ENCODE measurements at places on chromosomes 3 and 15. TPM values are rescaled to one million over a fixed set of nuclear protein-coding genes. Genes with fewer than 3 reads are reported as not detected.

Gene RAD51
- 32.3 TPM for total RNA-seq

Gene CGNL1
- 3.2 TPM for total RNA-seq

Gene RTP1
- total RNA-seq: not detected

Gene ITGB5
- total RNA-seq: 84.6 TPM

Gene AHSG
- not detected for total RNA-seq

Gene CYP19A1
- total RNA-seq: not detected

Gene TOMM70
- total RNA-seq: 55.6 TPM

Gene CHRNA5
- total RNA-seq: 4.1 TPM

- H3K4me3 ChIP-seq: no peak overlapping the region
- H3K27ac ChIP-seq: no peak overlapping the region
- DNase-seq: no peak
- H3K36me3 ChIP-seq: no peaks in the 10 kb centered on the region
- H3K27me3 ChIP-seq: peaks cover 16% of the 10 kb centered on the region
- peaks cover 9% of the 10 kb centered on the region for H3K4me1 ChIP-seq
These were observed 18.2 kb downstream of the PTH1R start for GRCh38 chr3:46895761-46896160.

GRCh38 chr3:118435851-118436350 is 598.7 kb downstream of the IGSF11 start:
- no peak overlapping the region for H3K4me3 ChIP-seq
- H3K27ac ChIP-seq: no peak overlapping the region
- DNase-seq: no peak
- H3K36me3 ChIP-seq: no peaks in the 10 kb centered on the region
- no peaks in the 10 kb centered on the region for H3K4me1 ChIP-seq

GRCh38 chr3:196914866-196915265 is 27.5 kb downstream of the NCBP2 start:
- H3K27ac ChIP-seq: no peak overlapping the region
- no peak for DNase-seq
- no peaks in the 10 kb centered on the region for H3K4me1 ChIP-seq

GRCh38 chr3:194973366-194974000 is 287.8 kb downstream of the FAM43A start:
- H3K4me3 ChIP-seq: no peak overlapping the region

GRCh38 chr3:52232279-52233107 is 6.5 kb downstream of the TWF2 start:
- H3K4me3 ChIP-seq: no peak overlapping the region
- H3K36me3 ChIP-seq: peaks cover 60% of the 10 kb centered on the region
- no peaks in the 10 kb centered on the region for H3K27me3 ChIP-seq
- H3K27ac ChIP-seq: no peak overlapping the region
- no peak for DNase-seq

DNA sequence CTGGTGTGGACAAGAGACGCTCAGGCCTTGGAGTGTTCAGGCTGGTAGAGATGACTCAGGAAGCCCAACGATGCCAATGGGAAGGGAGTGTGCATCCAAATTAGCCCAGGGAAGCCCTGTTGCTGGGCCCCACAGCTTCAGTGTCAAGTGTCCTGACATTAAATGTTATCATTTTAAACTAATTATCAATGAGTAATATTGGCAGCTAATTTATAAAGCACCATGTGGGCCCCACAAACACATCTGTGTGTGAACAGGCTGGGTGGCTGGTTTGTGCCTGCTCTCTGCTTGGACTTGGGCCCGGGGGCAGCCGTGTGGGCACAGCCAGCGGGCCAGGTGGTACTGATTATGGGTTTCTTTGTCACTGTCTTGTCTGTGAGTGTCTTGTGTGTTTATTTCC is 15.0 kb downstream of the FBLN2 start:
- H3K36me3 ChIP-seq: no peaks in the 10 kb centered on the region
- H3K4me1 ChIP-seq: no peaks in the 10 kb centered on the region
- H3K27ac ChIP-seq: no peak overlapping the region
- DNase-seq: no peak
- no peaks in the 10 kb centered on the region for H3K27me3 ChIP-seq

DNA sequence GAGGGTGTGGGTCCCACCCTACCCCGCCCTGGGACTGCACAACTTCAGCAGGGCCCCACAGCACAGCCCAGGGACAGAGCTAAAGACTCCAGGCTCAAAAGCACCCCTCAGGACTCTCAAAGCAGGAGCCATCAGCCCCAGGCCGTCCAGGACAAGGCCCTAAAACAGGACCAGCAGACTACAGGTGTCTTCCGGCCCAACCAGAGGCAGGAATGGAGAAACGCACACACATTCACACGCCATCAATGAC is 26.1 kb downstream of the ATRIP start:
- peak overlapping the region; percentile 53 for H3K4me3 ChIP-seq
- H3K27ac ChIP-seq: peak overlapping the region; percentile 94
- H3K36me3 ChIP-seq: peaks cover 33% of the 10 kb centered on the region
- DNase-seq: no peak
- no peaks in the 10 kb centered on the region for H3K27me3 ChIP-seq

GRCh38 chr3:11565072-11565471 is 78.6 kb downstream of the VGLL4 start:
- peaks cover 67% of the 10 kb centered on the region for H3K36me3 ChIP-seq
- DNase-seq: no peak
- peaks cover 36% of the 10 kb centered on the region for H3K4me1 ChIP-seq
- no peaks in the 10 kb centered on the region for H3K27me3 ChIP-seq
- no peak overlapping the region for H3K27ac ChIP-seq

GRCh38 chr3:149848238-149848637 is 35.2 kb downstream of the RNF13 start:
- H3K36me3 ChIP-seq: peaks cover 10% of the 10 kb centered on the region
- no peak for DNase-seq
- H3K27ac ChIP-seq: no peak overlapping the region
- no peak overlapping the region for H3K4me3 ChIP-seq
- H3K27me3 ChIP-seq: no peaks in the 10 kb centered on the region

DNA sequence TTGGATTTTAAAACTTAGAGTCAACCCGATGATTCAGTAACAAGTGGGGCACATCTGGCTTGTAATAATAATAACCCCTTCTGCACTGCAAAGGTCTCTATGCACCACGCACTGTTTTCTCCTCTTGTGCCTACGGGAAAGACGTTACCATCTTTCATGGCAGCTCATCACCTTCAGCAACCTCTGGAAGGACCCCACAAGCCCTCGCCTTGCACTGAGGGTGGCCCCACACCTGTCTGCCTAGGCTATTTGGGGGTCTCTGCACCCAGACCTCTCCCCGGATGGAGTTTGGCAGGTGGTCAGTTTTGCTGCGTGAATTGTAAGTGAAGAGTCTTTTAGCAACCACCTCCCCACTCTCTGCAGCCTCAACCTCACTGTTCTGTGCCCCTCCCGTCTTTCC is 138.6 kb upstream of the MEF2A start:
- no peaks in the 10 kb centered on the region for H3K27me3 ChIP-seq
- no peak for DNase-seq
- no peak overlapping the region for H3K4me3 ChIP-seq

GRCh38 chr3:195729476-195730251 is 8.9 kb downstream of the MUC20 start:
- H3K27me3 ChIP-seq: peaks cover 28% of the 10 kb centered on the region
- no peaks in the 10 kb centered on the region for H3K4me1 ChIP-seq
- DNase-seq: no peak
- H3K27ac ChIP-seq: no peak overlapping the region

DNA sequence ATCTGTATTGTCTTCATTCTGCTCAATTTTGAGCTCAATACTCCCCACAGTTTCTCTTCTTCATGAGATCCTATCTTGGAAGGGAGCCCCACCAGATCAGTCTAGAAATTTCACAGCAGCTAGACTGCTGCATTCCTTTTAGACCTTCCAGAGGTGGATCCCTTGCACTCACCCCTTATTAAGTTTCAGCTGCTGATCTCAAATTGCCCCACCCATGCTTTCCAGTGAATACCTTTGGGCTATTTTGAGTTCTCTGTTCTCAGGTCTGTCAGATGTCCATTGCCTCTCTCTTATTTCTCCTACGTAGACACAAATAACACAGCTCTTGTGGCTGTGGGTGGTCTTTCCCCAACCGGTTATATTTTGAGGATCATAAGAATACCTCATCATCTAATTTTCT is 60.8 kb downstream of the GPR156 start:
- no peaks in the 10 kb centered on the region for H3K4me1 ChIP-seq
- H3K4me3 ChIP-seq: no peak overlapping the region
- no peak for DNase-seq

DNA sequence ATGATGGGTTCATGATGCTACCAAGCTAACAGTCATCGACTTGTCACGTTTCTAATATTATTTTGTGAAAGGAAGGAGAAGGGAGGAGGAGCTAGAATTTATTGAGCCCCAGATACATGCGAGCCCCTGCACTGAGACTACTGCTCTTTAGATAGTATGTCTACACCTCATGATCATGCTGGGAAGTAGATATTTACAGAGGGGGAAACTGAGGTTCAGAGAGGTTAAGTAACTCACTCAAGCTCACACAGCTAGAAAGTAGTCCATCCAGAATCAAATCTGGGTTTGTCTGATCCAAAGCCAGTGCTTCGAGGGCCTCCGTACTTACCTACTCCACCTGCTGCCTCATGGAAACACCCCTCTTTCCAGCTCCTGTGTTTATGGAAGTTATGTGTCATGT is 38.8 kb upstream of the DLG1 start:
- no peak overlapping the region for H3K27ac ChIP-seq
- H3K4me1 ChIP-seq: peaks cover 43% of the 10 kb centered on the region
- no peak for DNase-seq
- H3K27me3 ChIP-seq: no peaks in the 10 kb centered on the region

DNA sequence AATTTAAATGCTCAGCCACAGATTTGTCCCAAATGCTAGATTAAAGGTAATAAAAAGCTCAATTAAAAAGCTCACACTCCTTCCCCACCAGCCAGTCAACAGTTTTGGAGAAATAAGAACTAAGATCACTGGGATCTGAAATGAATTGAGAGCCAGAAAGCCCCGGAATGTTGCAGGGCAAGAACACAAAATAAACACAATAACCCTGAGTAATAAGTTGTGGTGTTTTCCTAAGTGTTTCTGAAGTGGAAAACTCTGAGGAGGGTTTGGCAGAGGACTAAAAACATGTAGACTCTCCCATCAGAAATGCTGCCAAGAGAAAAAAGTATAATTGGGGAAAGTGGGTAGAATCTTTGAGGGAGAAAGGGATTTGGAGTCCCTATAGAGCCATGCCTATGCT is 127.8 kb downstream of the ABI3BP start:
- no peak overlapping the region for H3K4me3 ChIP-seq
- no peak for DNase-seq
- no peak overlapping the region for H3K27ac ChIP-seq
- no peaks in the 10 kb centered on the region for H3K4me1 ChIP-seq
- H3K36me3 ChIP-seq: no peaks in the 10 kb centered on the region

DNA sequence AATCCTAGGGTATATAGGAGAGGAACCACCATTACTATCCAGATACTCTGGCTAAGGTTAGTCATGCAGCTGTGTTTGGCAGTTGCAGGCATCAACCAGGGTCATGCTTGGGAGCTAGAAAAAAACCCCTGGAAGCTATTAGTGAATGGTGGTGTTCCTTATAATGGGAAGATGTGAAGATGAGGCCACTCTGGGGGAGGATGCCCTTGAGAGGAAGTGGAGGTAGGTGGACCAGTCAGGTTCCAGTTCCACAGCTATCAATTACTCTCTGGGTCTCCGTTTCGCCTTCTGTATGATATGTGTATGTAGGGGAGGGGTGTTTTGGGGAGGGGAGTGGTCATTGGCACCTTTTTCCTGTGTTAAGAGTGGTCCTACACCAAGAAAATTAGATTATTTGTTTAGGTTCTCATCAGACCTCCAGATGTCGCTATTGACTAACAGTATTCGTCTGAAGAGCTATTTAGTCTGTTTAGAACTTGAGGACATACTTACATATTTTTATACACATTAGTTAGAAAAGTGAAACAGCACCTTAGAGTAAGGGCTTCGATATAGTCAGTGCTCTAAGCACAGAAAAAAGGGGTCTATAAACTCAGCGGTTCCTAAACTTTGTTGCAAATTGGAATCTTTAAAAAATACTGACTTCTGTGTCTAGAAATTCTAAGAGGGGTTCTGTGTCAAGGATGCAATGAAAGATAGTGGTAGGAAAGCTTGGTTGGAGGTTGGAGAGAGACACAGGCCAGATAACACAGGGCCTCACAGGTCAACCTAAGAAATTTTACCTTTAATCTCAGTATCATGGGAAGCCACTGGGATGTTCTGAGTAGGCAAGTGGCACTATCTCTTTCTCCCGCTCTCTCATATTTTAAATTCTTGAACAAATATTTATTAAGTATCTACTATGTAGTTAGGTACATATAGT is 9.1 kb upstream of the HPS3 start:
- H3K4me3 ChIP-seq: no peak overlapping the region
- DNase-seq: peak; percentile 51
- no peak overlapping the region for H3K27ac ChIP-seq
- no peaks in the 10 kb centered on the region for H3K36me3 ChIP-seq

DNA sequence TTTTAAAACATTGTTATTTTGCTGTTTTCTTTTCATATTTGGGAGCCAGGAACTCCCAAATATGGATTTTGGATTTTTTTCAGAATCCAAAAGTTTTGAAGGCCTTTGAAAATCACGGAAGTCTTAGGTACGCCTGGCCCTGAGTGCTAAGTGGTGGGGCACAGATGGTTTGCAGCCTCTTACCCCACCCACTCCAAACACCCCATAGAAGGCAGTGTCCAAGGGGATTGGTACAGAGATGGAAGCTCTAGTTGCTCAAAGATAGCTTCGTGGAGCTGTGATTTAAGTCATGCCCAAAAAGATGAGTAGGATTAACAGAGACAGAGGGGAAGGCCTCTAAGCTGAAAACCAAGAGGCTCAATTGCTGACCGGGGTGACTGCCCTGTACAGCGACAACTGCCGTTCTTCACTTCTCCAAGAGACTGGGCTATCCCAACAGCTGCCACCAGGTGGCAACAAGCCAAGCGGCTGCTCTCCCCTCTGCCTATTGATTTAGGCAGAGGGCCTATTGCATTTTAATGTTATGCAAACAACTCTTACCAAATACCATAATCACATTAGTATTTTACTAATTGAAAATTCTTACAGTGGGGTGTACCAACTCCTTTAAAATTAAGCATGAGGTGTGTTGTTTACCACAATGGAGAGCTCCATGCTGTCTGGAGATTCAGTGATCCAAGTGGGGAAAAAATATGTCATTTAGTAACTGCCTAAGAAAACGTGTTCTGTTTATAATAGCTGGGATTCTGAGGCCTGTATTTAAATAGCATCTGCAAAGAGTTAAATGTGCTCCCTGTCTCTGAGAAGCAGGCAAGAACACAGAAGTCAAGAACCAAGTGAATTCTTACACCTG is 64.0 kb upstream of the C15orf61 start:
- peak; percentile 62 for DNase-seq
- no peaks in the 10 kb centered on the region for H3K27me3 ChIP-seq
- no peaks in the 10 kb centered on the region for H3K36me3 ChIP-seq
- H3K27ac ChIP-seq: no peak overlapping the region
- no peak overlapping the region for H3K4me3 ChIP-seq

DNA sequence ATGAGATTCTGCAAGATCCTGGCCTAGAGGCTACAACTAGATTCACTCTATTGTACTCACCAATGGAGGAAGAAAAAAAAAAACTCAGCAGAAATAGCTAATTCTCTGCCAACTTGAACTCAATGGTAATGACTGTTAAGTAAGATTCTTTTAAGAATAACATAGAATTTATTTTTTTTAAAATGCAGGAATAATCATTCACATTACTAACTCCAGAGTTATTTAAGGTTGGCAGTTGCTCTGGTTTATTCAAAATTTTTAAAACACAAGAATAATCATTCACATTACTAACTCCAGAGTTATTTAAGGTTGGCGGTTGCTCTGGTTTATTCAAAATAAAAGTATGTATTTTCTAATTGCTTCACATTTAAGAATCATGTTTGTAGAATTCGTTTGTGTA is 1071.9 kb downstream of the IGSF11 start:
- H3K4me1 ChIP-seq: no peaks in the 10 kb centered on the region
- H3K4me3 ChIP-seq: no peak overlapping the region
- no peak overlapping the region for H3K27ac ChIP-seq
- no peaks in the 10 kb centered on the region for H3K36me3 ChIP-seq

Data from SJSA1 (cell line).